ENCODE measurements at places on chromosomes 3 and 15.

GRCh38 chr3:143182866-143183664, 63.5 kb downstream of the CHST2 start:
- DNase-seq, result no peak

DNA sequence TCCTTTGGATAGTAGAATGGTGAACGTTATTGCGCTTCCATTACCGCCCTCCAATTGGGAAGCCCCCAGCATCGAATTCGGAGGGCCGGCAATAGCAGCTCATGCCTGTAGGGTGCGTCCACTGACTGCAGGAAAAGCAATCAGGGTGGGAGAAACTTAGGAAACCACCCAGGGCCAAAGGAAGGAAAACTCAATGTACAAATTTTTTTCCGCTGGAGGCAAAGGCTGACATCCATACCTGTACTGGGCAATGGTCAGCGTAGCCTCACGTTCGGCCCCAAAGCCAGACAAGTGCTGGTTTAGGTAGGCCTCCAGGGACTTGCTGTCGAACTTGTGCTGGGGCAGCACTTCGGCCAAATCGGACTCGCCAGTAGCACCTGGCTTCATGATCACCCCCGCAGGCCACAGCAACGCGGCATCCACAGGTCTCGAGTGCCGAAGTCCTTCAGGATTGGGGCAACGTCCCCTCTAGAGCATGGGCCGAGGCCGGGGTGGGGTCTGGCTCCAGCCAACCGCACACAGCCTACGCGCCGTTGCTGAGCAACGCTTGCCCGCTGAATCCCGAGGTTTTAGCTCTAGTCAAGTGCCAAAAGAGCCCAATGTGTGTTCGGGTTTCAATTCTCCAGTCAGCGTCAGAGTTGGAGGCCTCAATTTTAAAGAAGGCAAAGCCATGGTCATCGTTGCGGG, at the start of gene ACAD11:
ACAD11 (minus strand) TSS at position 445 of the 687 bp plus-strand sequence; CDS start at position 387, 58 bp downstream.
- peak; percentile 71 for DNase-seq

DNA sequence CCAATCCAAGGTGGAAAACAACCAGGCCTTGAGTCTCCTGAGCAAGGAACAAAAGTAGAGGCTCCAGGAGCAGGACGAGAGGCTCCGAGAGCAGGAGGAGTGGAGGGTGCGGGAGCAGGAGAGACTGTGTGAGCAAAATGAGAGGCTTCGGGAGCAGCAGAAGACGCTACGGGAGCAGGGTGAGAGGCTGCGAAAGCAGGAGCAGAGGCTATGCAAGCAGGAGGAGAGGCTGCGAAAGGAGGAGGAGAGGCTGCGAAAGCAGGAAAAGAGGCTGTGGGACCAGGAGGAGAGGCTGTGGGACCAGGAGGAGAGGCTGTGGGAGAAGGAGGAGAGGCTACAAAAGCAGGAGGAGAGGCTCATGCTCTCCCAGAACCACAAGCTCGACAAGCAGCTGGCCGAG, 60.3 kb upstream of the UBE2Q2 start:
- DNase-seq, result no peak

- no peak for DNase-seq
These were observed 101.4 kb upstream of the HACD2 start for GRCh38 chr3:123686251-123686650.

DNA sequence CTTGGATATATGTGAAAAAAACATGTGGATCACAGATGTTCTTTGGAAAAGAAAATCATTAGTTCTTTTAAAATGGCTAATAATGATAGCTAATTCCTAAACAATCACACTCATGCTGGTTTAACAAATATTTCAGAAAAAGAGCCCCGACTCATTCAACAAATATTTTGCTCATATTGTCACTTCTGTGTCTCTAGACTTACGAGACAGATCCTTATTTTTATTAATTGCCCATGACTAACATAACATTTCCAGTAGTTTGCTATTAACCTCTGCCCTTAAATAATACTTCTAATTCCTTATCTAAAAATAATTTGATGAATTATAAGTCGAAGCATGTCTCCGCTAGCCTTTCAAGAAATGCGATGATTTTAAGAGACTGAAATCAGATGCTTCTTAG, 70.4 kb downstream of the SATB1 start:
- DNase-seq, result no peak

All from NCI-H1694 treated with DMSO at 0.1 percent for 48 hours (cell line).